Inflammatory macrophage (primary cell): ENCODE measurements at places on chromosomes 16 and 17.
A peak's percentile ranks its signal among the peaks of the same experiment; 100 is the strongest.

GRCh38 chr17:12744298-12744697 lies 45.0 kb upstream of the ARHGAP44 start:
- no peak for DNase-seq

DNA sequence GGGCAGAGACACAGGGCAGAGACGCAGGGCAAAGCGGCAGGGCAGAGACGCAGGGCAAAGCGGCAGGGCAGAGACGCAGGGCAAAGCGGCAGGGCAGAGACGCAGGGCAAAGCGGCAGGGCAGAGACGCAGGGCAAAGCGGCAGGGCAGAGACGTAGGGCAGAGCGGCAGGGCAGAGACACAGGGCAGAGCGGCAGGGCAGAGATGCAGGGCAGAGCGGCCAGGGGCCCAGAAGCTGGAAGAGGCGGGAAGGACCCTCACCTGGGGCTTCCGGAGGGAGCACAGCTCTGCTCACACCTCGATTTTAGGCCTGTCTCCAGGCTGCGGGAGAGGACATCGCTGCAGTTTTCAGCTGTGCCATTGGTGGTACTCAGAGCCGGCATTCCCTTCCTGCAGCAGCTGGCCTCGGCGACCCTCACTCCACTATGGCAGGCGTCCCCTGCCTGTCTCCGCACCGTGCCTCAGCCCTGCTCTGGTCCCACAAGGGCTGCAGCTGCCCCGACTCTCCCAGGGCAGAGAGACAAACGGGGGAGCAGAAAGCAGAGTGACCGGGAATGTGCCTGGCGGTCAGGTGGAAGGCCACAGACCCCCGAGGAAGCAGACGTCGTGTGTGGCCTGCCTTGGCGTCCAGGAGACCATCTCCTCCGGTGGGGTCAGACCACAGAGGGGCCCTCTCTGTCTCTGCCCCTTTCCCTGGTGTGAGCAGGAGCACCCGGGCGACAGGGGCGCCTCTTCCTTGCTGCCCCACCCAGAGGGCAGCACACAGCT lies 29.9 kb downstream of the SOX8 start:
- DNase-seq: no peak

DNA sequence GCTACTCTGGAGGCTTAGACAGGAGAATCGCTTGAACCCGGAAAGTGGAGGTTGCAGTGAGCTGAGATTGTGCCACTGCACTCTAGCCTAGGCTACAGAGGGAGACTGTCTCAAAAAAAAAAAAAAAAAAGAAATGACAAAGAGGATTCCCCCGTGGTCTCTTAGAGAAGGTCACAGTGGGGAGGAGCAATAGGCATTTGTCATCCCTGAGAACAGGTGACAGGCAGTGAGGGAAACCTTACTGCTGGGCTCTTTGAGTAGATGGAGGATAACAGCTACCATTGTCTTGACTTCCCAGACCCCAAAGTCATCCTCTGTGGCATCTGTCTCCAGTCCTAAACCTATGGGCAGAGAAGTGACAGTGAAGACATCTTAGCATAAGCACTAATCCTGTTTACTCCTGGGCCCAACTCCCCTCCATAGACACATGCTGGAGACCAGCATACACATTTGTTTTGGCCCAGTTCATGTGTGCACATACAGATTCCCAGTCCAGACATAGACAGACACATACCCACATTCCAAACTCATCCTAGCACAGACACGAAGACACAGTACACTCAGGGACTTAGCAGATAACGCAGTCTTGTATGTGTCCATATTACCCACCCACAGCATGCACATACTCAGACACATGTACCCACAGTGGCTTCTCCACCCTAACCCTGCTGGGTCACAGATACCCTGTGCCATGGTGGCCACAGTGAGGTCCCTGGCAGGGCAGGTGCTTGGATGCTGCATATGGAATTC lies 2.7 kb downstream of the ESRP2 start:
- no peak for DNase-seq

DNA sequence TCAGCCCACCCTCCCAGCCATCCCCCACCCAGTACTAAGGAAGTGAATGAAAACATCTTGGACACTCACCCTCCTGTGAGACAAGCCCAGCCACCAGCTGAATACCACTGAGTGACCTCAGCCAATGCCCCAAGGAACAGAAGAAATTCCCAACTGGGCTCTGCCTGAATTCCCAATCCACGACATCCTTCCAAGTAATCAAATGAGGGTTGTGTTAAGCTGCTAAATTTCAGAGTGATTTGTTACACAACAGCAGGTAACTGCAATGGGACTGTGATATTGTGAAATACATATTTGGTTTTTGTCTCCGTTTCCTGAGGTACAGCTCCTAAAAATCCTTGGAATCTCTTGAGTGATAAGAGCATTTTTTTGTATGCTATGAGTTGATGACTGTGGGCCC lies 578.7 kb upstream of the CDH11 start:
- no peak for DNase-seq

DNA sequence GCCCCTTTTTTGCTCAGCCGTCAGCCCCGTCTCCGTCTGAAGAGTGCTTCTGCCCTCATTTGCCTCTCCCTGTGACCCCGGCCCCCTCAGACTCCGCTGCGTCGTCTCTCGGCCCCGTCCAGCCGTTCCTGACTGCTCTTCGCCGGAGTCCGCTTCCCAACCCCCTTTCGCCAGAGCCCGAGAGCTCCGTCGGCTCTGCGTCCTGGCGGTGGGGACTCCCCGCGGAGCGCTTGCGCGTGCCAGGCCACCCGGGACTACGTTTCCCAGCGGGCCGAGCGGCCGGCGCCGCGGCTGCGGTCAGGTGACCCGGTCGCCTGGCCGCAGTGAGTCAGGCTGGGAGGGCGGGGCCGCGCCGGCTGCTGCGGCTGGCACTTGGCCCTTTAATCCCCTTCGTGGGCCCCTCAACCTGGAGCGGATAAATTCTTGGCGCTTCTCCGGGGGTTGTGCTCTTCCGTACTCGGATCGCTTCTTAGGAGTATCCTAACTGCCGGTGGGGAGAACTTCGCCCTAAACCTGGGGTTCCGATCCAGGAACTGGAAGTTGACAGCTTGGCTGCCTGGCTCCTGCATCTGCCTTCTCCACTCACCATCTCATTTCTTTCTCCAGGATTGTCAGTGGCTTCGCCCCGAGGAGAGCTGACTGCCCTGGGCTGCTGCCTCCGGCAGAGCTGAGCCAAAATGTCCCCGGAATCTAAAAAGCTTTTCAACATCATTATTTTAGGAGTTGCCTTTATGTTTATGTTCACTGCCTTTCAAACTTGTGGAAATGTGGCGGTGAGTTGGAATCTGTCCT lies at the start of gene MFSD11:
Gene MFSD11, plus strand, starts transcription at position 444 of the 792 bp plus-strand sequence. Its CDS starts 234 bp downstream, at position 678.
- peak; percentile 94 for DNase-seq

- DNase-seq: no peak
These were observed 43.3 kb upstream of the ULK2 start for GRCh38 chr17:19911033-19911432.

- DNase-seq: no peak
These were observed 18.5 kb upstream of the TERF2 start for GRCh38 chr16:69404275-69404805.

DNA sequence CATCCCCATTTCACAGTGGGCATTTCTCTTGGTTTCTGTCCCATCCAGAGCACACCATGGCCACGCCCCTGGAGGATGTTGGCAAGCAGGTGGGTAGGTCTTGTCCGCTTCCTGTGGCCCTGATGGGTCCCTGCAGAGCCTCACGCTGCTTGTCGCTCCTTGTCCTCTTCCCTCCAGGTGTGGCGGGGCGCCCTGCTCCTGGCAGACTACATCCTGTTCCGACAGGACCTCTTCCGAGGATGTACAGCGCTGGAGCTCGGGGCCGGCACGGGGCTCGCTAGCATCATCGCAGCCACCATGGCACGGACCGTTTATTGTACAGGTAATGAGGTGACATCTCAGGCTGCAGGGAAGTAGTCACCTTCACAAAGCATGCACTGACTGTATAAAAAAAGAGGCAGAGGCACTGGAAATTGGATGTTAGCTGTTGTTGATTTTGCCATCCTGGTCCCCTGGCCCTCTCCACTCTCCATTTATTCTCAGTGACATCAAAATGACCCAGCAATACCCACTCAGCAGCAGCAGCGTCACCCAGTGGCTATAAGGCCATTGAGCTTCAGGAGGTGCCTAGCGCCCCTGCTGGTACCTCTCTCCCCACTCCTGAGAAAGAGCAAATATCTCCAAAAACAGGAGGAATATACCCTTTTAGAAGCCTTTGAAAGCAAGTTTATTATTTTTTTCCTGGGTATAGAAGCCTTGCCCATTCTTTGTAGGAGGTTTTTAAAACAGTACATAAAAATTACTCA lies 13.7 kb downstream of the METTL22 start:
- DNase-seq: no peak

DNA sequence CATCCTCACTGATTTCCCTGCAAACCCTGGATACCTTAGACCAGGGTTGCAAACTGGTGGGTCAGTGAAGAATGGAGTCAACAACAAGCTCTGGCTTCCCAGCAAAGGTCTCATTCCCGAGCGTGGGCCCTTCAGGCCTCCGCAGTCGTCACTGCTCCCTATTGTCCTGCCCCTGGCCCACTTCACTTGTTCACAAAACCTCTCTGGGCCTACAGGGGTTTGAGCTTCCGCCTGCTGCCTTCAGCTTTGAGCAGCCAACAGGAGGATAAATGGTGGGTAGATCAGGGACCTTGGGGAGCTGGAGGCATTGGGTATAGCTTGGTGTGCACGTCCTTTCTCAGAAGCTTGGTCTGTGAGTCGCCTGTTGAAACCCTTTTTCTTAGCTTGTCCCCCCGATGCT lies 148.8 kb downstream of the KATNIP start:
- no peak for DNase-seq

DNA sequence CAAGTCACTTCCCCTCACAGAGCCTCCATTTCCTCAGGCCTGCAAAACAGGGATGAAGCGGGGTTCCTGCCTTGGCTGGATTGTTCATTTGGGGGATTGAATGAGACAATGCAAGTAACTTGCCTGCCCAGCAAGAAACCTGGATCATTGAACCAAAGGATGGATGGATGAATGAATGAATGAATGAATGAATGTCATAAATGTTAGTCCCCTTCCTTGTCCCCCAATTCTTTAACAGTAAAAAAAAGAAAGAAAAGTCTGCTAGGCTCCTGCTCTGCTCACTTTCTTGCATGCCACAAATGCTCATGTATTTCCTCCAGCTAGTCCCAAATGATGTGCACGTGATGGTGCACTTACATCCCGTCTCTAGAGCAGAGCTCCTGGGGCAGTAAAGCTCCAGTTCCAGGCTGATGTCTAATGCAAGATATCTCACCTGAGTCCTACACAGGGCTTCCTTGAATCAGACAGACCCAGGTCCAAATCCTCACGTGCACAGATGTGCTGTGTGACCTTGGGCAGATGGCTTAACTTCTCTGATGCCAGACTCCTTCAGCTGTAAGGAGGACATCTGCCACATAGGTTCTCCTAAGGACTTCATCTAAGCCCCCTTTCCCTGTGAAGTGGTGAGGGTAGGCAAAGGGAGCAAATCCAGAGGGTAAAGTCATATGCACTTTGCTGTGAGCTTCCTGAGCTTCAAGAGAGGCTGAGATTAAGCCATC lies 45.5 kb downstream of the C16orf82 start:
- no peak for DNase-seq

DNA sequence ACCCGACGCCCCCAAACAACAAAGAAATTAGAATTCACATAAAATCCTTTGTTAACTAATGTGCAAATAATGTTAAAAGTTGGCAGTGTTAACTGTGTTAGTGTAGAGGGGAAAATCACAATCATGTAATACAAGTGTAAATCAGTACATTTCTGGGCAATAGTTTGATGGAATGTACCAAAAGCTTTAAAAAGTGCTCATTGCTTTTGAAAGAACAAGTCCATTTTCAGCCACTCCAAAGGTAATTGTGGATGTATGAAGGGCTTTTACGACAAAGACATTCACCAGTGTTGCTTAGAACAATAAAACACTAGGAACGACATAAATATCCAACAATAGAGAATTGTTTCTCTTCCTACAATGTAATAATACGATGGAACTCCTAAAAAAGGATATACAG lies 9.1 kb downstream of the GLOD4 start:
- no peak for DNase-seq

- peak; percentile 34 for DNase-seq
These were observed 13.2 kb upstream of the HEATR6 start for GRCh38 chr17:60091908-60092331.

GRCh38 chr16:27169511-27170071 lies 33.7 kb upstream of the KDM8 start:
- DNase-seq: no peak

DNA sequence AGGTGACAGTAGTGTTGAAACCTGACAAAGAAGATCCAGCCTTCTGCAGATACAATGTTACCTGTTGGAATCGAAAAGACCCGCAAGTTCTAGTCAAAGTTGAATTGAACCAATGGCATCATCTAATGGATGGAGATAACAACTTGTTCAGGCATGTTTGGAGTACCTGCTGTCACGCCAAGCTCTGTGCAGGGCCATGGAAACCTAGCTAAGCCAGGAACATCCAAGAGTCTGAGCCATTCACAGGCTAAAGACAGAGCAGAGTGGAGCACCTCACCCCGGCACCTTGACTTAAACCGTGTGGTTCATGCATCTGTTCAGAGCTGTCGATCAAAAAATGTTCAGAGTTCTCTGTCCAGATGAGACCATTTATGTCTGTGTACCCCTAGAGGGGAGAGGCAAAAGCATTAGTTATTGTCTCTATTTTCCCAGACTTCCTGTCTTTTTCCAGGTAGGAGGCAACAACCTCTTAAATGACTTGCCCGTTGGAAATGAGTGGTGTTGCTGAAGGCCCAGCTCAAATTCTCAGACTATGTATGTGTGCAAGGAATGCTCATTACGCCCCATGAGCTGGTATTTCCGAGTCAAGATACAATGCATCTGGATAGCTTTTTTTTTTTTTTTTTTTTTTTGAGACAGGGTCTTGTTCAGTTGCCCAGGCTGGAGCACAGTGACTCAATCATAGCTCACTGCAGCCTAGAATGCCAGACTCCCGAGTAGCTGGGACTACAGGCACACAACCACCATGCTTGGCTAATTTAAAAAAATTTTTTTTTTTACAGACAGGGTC lies 44.9 kb upstream of the XYLT1 start:
- DNase-seq: no peak

DNA sequence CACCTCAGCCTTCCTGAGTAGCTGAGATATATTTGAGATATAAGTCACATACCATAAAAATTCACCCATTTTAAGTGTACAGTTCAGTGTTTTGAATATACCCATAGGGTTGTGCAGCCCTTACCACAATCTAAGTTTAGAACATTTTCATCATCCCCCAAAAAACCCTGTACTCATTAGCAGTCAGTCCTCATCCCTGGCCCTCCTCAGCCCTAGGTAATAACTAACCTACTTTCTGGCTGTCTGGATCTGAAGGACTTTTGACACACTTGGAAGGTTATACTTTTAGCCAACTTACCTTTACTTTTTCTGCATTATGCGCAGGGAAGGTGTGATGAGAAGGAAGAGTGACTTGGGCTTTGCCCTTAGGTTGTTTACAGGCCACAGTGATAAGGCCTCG lies 4.0 kb upstream of the PLEKHG4 start:
- DNase-seq: no peak

GRCh38 chr17:15321556-15322251 lies 19.7 kb downstream of the TEKT3 start:
- DNase-seq: no peak

- peak; percentile 67 for DNase-seq
These were observed 18.6 kb downstream of the GRIN2C start for GRCh38 chr17:74840989-74841666.

DNA sequence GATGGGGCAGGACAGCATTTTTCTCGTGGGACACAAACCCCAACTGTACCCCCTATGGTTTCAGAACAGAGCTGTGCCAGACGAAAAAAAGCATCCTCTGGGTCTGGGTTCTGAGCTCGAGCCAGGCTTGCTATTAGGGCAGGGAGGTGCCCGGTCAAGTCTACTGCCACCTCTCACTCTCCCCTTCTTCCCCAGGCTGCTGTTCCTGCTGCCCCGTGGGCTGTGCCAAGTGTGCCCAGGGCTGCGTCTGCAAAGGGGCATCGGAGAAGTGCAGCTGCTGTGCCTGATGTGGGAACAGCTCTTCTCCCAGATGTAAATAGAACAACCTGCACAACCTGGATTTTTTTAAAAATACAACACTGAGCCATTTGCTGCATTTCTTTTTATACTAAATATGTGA lies 1.1 kb downstream of the MT1E start:
- DNase-seq: no peak
